ENCODE measurements at places on chromosomes 6 and 20.

GRCh38 chr6:158672726-158673125 lies 22.9 kb downstream of the SYTL3 start:
- DNase-seq, result no peak

- no peak for DNase-seq
Measured at GRCh38 chr6:157194643-157195042, 128.7 kb downstream of the TMEM242 start.

- DNase-seq, result no peak
Measured at GRCh38 chr6:169171951-169172350, 81.7 kb downstream of the THBS2 start.

- no peak for DNase-seq
Measured at GRCh38 chr20:7090811-7091210, 323.3 kb downstream of the BMP2 start.

DNA sequence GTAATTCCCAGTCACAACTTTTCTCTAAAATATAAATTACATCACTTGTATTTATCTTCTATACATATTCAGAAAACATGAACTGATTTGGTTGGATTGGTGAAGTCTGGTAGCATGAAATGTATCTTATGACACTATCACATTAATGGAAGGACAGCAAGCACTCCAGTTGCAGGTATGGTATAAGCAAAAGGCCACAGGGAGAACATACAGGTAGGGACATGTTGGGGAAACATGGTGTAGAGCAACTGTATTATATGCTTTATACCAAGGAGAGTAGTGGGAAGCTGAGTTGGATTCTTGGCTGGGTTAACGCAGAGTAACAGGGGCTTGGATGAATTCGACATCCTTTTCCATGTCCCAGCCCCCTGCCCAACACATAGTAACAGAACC lies 1.4 kb upstream of the VARS1 start:
- no peak for DNase-seq

GRCh38 chr20:49674383-49675352 lies 39.0 kb downstream of the B4GALT5 start:
- peak; percentile 46 for DNase-seq

DNA sequence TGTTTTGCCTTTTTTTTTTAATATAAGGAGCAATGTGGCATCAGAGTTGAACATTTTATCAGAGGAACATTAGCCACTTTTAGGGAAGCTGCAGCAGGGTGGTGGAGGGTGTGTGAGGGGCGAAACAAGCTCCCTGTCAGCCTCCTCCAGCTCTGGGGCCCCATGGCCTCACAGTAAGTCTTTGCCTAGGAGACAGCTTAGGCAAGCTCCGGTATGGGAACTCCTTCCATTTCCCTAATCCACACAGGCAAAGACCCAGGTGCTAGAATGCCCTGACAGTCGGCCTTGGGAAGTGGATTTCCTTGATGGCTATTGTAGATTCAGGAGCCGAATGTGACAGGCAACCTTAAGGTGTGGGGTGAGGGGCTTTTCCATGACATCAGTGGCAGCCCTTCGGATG lies 862 bp downstream of the PRND start:
- DNase-seq, result no peak

- DNase-seq, result no peak
Measured at GRCh38 chr6:26183581-26184366, 96.5 kb downstream of the HFE start.

- peak; percentile 1 for DNase-seq
Measured at GRCh38 chr6:116500969-116501433, 10.4 kb upstream of the CALHM5 start.

DNA sequence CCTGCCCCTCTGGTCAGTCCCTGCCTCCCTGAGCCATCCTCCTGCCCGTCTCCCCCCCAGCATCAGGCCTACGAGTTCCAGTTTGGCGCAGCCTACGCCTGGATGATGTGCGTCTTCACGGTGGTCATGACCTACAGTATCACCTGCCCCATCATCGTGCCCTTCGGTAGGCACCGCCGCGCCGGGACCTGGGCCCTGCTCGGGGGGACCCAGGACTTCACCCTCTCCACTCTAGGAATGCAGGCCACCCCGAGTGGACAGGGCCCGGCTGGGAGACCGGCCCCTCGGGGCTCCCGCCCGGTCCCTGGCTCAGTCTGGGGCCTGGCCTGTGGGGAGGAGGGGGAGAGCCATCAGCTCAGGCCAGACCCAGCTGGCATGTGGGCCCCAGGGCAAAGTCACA lies 6.1 kb upstream of the CAPN11 start:
- no peak for DNase-seq

DNA sequence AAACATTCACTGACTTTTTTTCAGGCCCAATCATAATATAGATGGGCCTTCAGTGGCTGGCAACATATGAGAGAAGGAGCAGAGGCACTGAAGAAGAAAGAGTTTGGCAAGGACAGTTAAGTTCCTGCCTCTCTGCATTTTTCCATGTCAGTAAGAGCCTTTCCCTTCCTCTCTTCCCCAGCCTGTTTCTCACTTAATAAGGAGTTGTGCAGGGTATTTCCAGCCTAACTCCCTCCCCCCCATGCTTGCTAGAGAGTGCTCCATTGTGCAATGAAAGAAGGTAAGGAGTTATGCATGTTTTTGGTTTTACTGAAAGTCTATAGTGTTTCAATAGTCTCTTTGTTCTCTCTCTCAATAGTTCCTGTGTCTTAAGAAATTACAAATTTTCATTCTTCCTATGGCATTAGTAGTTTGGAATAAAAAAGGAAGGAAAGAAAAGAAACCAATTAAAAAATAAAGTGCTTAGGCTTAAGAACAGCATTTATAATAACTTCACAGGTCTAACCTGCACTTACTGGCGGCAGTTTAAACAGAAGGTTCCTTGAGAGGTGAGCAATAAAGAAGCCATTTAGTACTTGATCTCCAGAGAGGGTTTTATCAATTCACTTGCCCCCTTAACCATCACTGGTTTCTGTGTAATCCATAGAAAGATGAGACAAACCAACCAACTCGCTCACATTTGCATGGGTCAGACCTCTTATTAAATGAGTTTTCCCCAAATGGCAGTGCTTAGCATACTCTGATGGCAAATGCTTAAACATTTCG lies 251.1 kb downstream of the PTPRT start:
- no peak for DNase-seq
